ENCODE measurements at places on chromosomes 7 and 10. TPM values are rescaled to one million over a fixed set of nuclear protein-coding genes. Genes with fewer than 3 reads are reported as not detected.

MDFIC gene
- total RNA-seq = 50.8 TPM

MOGAT3 gene
- total RNA-seq = not detected

AKR1C4 gene
- total RNA-seq = not detected

GNG11 gene
- total RNA-seq = not detected

FEZF1 gene
- not detected for total RNA-seq

LIPM gene
- not detected for total RNA-seq

PNLIPRP2 gene
- not detected for total RNA-seq

MBL2 gene
- not detected for total RNA-seq

ITPRID1 gene
- not detected for total RNA-seq

DNA sequence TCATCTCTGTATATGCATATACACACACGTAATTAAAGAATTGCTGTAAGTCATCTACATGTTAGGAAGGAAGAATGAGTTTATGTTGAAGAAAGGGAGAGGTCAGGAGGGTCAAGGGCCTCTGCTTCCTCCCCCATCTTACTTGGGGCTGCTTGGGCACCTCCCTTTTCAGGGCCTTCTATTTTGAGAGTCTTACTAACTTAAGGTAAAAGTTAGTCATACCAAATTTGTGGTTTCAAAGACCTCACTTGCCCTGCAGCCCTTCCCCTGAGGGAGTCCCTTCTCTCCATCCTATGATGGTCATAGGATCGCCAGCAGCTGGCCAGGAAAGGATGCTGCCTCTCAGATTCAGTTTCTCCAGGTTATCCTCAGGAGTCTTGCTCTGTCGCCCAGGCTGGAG, 2.6 kb downstream of the PLEKHS1 start:
- no peak for DNase-seq

DNA sequence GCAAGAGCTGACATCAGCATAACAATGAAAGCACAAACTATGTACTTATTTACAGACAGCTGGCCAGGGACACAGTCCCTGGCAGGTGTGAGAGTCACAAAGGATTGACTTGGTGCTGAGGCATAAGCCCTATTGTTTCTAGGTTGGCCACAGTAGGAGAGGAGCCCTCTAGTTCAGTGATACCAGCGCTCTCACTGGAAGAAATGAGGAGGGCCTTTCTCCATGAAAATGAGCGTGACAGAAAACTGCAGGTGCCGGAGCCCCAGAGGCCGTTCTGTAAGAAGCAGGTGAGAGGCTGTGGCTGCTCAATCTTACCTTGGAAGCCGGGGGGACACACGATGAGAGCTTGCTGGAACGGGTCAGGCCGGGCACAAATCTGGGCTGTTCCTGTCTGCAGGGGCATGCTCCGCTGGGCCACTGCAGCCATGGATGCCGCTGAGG, 90.5 kb downstream of the CLEC2L start:
- no peak for DNase-seq

DNA sequence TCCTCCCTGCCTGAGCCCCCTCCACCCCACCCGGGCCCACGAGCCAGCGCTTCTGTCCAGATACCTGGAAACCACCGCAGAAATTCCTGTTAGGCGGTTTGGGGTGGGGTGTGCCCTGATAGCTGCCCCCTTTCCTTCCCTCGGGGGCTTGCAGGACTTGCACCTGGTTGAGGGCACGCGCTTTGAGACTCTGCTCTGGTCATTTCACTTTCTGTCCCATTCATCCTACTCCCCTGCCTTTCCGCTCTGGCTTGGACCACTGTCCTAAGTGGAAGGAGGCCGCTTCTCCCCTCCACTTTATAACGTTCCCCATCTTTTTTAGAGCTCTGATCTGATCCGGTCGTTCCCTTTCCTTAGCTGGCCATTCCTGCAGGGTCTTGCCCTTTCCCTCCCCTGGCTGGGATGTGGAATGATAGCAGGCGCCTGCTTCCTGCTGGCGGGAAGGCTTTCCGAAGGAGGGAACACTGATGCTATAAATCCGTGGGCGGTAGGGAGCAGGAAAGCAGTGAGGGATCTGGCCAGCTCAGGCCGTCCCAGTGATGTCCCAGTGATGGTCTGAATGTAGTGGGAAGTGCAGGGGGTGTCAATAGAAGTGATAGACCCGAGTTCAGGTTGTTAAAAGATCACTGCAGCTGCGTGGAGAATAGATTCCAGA, 852 bp upstream of the PRKAR1B start:
- DNase-seq = peak; percentile 4

DNA sequence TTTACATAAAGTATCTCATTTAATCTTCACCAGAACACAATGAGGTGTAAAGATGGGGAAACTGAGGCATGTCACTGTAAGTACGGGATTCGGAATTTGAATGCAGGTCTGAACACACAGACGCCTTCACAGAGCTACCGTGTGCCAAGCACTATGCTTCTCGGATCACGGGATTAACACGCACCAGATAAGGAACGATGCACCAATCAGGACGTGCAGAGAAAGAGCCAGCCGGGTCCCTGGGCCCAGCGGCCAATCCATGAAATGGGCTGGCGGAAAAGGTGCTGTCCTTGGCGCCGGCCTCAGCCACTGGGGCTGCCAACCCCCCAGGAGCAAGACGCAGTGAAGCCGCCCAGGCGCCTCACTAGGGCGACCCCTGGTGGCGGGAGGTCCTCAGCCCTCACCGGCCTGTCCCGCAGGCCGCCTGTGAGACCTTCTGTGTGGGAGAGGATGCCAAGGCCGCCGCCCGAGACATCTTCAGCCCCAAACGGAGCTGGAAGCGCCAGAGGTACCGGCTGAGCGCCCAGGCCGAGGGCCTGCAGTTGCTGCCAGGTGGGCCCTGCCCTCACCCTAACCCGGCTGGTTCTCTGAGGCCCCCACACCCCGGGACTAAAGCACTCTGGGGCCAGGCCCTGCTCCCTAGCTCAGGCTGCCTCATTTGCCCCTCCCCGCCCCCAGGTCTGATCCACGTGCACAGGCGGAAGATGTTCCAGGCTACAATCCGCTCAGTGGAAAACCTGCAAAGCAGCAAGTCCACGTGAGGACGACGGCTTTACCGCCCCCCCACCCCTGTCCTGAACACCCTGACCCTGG, 15.6 kb downstream of the ATG9B start:
- peak; percentile 87 for DNase-seq

GRCh38 chr7:33936503-33936902, 31.2 kb downstream of the BMPER start:
- no peak for DNase-seq

DNA sequence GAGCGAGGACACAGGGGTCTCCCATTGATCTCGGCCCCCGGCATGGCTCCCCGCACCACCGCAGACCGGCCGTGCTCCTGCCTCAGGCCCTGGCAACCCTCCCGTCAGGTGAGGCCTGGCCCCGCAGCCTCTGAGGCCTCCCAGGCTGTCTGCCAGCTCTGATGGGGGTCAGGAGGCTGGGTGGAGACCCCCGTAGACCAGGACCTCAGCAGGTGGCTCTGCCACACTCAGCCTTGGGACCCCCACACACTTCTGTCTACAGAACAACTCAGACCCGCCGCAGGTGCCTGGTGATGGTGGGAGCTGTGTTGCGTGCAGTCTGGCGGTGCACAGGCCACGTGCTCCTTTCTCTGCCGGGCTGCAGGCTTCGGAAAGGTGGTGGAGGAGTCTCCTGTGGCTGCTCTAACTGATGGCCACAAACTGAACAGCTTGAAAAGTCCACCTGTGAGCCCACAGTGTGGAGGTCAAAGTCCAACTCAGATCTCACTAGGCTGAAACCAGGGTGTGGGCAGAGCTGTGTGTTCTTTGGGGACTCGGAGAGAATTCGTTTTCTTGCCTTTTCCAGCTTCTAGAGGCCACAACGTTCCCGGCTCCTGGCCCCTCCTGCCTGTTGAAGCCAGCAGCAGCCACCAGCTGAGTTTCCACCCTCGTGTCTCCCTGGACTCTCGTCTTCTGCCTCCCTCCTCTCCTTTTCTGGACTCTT, 62.5 kb downstream of the PWWP2B start:
- peak; percentile 34 for DNase-seq

- DNase-seq = no peak
Observed at GRCh38 chr7:29749701-29750321, 56.5 kb upstream of the WIPF3 start.

DNA sequence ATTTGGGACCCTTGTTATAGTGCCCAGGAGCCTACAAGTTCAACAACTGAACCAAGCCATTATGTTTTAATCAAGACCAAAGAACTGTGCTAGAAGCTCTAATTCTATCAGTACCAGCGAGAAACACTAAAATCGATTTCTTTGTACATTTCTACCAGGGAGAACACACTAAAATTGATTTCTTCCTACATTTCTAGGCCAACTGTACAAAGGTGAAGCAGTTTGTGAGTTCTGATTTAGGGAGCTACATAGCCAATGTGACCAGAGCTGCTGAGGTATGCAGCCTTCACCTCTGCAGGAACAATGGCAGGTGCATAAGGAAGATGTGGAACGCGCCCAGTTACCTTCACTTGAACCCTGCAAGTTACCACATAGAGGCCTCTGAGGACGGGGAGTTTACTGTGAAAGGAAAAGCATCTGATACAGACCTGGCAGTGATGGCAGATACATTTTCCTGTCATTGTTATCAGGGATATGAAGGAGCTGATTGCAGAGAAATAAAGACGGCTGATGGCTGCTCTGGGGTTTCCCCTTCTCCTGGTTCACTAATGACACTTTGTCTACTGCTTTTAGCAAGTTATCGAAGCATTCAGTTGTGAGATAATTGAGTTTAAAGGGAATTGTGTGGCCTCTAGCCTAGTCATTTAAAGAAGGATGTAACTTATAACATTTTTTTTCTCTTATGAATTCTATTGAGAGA, 31.7 kb downstream of the HYAL4 start:
- no peak for DNase-seq

- DNase-seq = no peak
Observed at GRCh38 chr10:63578501-63578900, 57.3 kb downstream of the REEP3 start.

DNA sequence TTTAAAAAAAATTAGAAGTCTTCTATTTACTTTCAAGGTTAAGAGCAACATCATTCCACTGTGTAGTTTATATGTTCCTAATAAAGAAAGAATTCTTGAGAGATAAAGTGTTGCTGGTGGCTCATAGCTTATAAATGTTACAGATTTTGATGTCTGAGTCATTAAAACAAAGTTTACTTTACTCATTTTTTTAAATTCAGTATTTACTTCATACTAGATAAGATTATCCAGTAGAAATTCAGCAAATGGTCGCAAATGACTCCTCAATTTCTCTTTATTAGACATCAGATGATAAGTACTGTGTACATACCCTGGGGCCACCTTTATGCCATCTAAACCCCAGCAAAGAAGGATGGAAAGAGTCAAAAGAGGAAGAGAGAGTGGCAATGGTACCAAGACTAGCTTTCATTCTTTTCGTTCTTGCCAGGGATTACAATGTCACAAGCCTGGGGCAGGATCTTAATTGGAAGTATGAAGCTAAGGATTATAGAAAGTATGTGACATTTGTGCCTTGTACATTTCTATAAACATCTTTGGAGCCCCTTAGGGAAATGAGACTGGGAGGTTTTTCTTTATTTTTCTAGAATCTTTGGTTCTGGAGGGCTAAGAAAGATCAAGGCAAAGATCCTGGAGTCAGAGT, 206.1 kb downstream of the CHRM2 start:
- DNase-seq = no peak

DNA sequence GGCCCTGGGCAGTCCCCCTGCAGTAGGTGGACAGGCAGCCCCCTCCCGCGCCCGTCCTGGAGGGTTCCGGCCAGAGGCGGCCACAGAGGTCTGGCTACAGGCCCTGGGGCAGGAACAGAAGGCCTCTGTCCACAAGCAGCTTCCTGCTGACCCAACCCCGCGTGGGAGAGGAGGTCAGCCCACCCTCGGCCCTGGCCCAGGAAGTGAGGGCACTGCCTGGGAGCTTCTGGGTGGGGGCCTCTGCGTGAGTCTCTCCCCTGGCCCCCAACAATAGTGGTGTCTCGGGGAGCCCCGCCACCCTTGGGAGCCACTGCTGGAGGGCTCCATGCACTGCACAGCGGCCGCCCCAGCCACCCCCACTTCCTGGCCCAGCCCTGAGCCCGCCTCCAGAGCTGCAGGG, 4.7 kb downstream of the MICALL2 start:
- DNase-seq = no peak

DNA sequence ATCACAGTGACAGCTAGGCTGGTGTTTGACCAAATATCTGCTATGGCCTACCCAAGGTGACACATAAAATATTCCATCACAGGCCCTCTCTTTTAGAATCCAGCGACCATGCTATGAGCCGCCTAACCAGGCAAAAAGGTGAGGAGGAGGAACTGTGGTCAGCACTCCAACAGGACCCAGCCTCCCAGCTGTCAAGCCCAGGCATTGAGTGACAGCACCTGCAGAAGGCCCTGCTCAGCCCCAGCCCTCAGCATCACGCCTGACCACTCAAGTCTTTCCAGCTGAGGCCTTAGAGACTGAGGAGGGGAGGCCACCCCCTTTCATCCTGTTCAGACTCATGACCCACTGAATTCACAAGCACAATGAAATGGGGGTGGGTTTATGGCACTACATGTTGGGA, 43.0 kb downstream of the CXCL12 start:
- no peak for DNase-seq

GRCh38 chr10:112524641-112525040, 77.6 kb downstream of the VTI1A start:
- no peak for DNase-seq

DNA sequence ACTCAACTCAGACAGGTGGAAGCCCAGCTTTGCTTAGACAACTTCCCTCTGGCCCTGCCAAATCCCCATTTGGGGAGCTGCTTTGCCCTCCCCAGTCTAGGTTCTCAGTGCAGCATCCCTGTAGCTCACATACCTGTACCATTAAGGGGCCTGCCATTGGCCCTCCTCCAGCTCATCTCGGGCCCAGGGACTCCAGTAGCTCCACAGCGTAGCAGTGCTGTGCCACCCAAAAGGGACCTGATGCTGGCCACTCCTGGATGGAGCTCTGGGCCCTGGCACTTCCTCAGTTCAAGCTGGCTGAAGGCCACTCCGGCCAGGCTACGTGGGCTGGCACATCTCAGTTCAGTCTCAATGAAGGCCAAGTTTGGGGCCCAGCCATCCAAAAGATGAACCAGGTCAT, 7.4 kb downstream of the LRIT1 start:
- no peak for DNase-seq

DNA sequence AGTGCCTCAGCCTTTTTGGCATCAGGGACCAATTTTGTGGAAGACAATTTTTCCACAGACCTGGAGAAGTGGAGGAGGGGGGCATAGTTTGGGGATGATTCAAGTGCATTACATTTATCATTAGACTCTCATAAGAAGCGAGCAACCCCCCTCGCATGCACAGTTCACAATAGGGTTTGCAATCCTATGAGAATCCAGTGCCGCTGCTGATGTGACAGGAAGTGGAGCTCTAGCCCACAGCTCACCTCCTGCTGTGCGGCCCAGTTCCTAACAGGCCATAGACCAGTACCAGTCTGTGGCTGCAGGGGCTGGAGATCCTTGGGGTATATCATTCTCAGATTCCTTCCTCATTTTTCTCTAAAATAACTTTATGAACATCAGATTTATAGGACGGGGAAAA, 50.8 kb downstream of the ATAD1 start:
- DNase-seq = no peak
